Stimulated activated CD8-positive, alpha-beta memory T cell treated with anti-CD3 and anti-CD28 coated beads, Interleukin-2, amount 100 ng/mL, for 48 hours (primary cell): ENCODE measurements at places on chromosomes 6 and 20.

GRCh38 chr6:150395388-150396009 lies 26.7 kb downstream of the IYD start:
- no peak for DNase-seq

DNA sequence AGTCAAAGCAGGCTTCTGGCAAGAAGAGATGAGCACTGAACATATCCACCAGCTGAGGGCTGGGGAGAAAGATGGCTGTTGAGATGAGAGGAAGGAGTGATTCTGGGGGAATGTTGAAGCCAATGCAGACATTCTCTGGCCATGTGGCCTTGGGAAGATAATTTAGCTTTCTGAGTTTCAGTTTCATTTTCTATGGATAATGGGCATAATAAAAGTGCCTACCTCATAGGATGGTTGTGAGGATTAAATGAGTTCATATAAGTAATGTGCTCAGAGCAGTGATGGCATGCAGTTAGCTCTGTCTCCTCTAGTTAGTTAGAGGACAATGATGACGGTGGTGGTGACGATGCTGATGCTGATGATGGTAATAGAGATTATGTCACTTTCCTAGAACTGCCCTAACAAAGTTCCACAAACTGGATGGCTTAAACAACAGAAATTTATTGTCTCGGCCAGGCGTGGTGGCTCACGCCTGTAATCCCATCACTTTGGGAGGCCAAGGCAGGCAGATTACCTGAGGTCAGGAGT lies 18.5 kb upstream of the KCNK5 start:
- no peak for DNase-seq

- no peak for DNase-seq
Observed at GRCh38 chr6:42784717-42785498, 3.1 kb downstream of the BICRAL start.

- no peak for DNase-seq
Observed at GRCh38 chr6:100382767-100383195, 81.9 kb downstream of the SIM1 start.

- no peak for DNase-seq
Observed at GRCh38 chr6:169167581-169168301, 85.9 kb downstream of the THBS2 start.

DNA sequence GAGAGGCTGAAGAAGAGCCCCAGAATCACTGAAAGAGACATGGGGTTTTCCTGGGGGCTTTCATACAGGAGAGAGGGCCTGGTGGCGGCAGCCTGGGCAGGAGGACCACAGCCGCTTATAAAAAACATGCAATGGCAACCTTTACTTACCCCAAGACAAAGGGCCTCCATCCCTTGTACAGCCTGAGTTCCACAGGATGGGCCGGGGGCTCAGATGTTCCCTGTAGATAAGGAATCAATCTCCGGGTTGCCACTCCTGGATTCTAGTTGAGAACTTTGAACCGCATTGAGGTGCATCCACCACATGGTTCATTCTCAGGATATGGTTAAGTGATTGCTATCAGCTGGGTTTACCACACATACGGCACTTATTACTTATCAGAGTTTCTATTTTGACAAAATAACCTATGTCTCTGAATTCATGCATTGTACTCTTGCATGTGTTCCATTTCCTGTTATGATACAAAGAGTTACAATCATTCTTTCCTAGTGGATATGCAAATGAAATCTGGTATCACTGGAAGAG lies 677.6 kb downstream of the KIF16B start:
- no peak for DNase-seq

GRCh38 chr6:50927800-50928199 lies 109.1 kb downstream of the TFAP2B start:
- DNase-seq: no peak

GRCh38 chr6:165876588-165876987 lies 213.5 kb upstream of the PDE10A start:
- DNase-seq: no peak

DNA sequence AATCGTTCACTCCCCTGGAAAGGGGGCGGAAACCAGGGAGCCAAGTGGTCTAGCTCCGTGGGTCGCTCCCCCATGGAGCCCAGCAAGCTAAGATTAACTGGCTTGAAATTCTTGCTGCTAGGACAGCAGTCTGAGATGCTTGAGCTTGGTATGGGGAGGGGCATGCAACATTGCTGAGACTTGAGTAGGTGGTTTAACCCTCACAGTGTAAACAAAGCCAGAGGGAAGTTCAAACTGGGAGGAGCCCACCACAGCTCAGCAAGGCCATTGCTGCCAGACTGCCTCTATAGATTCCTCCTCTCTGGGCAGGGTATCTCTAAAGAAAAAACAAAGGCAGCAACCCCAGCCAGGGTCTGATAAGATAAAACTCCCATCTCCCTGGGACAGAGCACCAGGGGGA lies 43.2 kb downstream of the COL21A1 start:
- no peak for DNase-seq

- DNase-seq: no peak
Observed at GRCh38 chr6:112535816-112536215, 188.7 kb downstream of the RFPL4B start.

DNA sequence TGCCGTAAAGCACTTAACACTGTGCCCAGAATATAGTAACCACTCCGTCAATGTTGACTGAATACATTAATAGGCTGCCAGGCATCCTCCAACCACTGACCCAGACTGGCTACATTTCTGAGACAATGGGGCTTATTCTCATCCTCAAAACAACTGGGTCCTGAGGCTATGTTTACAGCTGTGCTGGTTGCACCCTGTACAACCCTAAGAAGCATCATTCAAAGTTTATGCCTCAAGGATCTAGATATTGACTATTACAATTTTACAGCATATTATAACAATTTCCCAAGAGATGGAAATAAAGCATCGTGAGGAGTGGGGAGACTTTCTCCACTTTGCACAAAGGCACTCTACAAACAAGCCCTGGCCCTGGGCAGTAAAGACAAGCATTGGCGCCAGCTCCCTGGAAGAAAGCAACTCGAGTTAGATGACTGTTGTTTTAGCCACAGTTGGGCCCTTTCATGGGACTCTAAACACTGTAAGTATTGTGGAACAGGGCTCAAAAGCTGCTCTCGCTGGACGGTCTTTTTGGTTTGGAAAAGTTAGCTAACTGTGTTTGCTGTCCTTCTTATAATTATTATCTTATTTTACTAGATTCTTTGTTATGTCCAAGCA lies 30.2 kb downstream of the MYLIP start:
- DNase-seq: no peak

DNA sequence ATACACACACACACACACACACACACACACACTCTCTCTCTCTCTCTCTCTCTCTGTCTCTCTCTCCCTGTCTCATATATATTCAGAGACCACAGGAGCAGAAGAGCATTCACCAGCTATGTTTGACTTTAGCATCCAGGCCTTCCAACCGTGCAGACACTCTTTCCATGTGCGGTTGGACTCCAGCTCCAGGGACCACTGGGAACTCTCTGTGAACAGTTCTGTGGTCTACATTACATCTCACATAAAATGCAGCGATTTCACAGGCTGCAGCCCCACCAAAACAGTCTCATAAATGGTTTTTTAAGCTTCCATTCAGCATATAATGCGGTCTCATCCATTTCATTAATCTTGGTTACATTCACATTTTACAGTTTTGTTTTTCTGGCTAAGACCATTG lies 508.4 kb upstream of the SULF2 start:
- DNase-seq: no peak

GRCh38 chr20:37726971-37727956 lies 33.4 kb downstream of the CTNNBL1 start:
- no peak for DNase-seq

- DNase-seq: peak; percentile 19
Observed at GRCh38 chr6:16486661-16487060, 248.3 kb downstream of the GMPR start.

DNA sequence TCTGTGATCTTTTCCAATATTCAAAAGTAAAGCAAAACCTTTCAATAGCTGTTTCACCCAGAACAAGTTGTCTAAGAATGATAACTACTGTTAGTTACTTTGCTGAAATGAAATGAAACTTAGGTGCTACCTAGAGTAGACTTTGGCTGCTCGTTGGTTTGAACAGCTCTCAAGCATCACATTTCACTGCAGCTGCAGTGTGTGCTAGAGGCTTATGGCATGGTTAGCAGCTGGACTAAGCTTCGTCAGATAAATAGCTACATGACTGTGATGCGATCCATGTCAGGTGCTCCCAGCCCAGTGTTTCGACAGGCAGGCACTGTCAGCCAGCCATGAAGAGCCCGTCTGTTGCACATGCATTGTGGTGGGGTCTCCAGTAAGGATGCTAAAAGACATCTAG lies 201.1 kb downstream of the TFAP2B start:
- no peak for DNase-seq

GRCh38 chr20:38338849-38339520 lies 7.3 kb upstream of the LBP start:
- DNase-seq: no peak

DNA sequence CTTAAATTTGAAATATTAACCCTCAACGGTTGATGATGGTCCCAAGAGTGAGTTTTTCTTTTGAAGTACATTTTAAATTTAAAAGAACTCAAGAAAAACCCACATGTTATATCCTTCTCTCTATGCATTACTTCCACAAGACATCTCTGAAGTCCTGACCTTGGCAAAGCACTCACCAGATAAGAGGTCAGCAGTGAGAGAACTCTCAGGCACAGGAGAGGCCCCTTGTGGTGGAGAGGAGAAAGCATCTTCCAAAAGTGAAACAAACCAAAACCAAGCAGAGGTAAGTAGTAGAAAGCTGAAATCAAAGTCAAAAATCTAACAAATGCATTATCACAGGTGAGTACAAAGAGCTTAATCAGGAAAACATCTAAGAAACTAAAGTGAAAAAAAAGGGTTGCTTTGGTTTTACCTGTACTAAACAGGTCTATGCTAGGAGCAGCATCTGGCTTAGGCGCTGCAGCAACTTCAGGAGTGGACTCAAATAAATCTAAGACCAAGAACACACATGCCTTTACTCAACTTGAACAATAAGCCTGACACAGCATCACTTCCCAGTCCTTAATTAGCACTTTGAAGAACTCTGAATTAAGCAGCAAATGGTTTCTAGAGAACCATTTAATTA lies 80.5 kb downstream of the PRSS35 start:
- no peak for DNase-seq

DNA sequence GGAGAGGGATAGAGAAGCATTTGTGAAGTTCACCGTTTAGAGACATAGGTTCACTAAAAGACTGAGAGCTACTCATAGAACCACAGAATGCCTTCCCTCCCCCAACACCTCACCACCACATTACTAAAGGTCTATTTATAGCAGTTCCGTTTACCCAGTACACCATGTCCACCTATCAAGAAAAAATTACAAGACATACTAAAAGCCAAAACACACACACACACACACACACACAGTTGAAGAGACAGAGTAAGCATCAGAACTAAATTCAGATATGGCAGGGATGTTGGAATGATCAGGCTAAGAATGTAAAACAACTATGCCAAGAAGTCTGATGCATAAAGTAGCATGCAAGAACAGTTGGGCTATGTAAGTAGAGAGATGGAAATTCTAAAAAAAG lies 52.3 kb downstream of the SLC22A3 start:
- no peak for DNase-seq

GRCh38 chr6:20409427-20409971 lies 7.8 kb downstream of the E2F3 start:
- DNase-seq: no peak

DNA sequence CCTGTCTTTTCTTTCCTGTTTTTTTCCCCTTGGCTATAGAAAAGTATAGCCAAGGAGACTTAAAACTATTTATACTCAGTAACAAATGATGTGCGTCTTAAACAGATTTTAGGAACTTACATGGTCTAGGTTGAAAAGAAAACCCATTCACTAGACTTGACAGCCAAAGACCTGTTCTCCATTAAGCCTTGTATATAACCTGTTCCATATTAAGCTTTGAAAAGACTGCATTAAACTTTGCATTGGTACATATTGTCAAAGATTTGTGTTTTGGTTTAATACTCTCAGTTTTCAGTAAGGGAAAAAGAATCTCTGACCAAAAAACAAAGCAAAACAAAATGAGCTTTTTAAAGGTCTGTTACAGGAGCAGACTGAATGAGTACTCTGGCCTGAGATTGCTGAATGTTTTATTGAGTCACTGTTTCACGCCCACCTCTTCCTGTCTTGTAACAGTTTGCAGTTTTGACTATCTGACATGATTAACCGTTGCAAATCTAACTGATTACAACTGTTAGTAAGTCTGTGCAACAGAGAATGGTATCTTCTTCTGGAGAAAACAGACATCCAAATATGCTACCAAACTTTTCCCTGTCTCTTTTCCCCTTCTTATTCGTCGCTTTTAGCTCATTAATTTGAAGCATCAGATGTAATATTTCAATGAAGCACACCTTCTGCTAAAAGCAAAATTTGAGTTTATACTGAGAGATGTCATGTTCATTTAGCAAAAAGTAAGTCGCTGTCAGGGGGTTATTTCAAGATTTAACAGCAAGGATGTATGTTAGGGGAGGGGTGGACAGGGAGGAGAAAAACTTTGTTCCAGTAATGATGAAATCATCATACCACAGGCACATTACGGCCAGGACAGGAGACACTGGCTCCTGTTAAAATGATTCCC lies 59.1 kb upstream of the SUPT3H start:
- DNase-seq: no peak

- DNase-seq: no peak
Observed at GRCh38 chr20:53829255-53829723, 235.7 kb upstream of the ZNF217 start.

GRCh38 chr6:137136065-137136464 lies 37.4 kb downstream of the IL22RA2 start:
- no peak for DNase-seq

- DNase-seq: no peak
Observed at GRCh38 chr20:4519534-4519933, 202.2 kb upstream of the PRND start.

DNA sequence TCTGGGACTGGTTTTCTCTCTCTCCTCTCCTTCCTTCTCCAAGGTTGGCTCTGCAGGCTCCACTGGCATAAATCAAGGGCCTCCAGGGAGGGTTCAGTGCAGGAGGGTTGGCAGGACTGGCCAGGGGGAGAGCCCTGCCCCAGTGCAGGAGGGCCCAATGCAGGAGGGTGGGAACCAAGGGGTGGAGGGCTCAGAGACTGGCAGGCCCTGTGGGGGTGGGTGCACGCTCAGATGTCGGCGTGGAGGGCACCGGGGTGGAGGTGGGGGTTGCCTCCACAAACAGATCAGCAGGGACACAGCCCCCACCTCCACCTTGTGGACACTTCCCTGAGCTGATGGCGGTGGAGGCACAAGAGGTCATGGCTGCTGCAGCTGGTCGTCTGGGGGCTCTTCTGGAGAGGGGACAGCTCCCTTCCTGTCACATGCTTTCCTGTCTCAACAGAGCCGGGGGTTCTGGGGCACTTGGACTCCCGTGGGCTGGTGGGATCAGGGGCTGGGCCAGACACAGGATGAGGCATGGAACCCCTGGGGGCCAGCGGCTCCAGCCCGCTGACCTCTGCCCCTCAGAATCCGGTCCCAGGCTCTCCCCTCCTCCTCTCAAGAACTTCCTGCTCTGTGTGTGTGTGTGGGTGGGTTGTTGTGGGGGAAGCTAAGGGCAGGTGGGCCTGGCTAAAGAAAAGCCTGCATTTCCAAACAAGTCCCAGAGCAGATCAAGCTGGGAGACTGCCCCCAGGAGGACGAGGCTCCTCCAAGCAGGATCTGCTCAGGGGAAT lies 2.7 kb upstream of the ABHD16B start:
- no peak for DNase-seq

- no peak for DNase-seq
Observed at GRCh38 chr20:6940048-6940447, 172.6 kb downstream of the BMP2 start.

- DNase-seq: no peak
Observed at GRCh38 chr20:40154514-40154913, 534.5 kb downstream of the MAFB start.
